T-helper 17 cell (primary cell): ENCODE measurements at places on chromosomes 7 and 10.
A peak's percentile ranks its signal among the peaks of the same experiment; 100 is the strongest.

GRCh38 chr7:36010656-36011587, 142.1 kb upstream of the EEPD1 start:
- DNase-seq = no peak

DNA sequence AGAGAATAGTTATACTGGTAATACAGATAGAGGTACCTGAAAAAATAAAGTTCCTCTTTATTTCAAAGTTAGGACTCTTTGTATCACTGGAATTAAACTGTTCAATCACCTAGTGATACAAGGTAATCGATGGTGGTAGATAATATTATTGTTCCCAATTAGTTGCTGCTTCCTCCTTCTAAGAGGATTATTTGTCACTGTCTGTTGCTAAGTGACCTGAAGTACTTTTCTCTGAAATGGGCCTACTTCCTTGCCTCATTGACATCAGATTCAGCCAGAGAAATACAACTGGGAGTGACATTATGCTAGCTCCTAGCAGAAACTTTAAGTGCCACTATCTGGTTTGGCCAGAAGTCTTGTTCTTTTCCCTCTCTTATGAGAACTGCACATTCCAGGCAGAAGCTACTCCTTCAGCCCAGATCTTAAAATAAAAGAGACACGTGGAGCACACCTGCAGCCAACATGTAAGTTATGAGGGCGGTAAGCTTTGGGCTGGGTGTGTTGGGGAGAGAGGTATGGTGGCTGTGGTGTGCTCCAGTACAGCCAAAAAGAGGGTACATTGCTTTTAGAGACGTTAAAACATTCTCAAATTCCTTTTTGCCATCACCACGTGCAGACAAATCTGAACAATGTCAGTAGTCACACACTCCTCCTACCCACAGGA, 54.8 kb downstream of the MINDY3 start:
- DNase-seq = no peak

DNA sequence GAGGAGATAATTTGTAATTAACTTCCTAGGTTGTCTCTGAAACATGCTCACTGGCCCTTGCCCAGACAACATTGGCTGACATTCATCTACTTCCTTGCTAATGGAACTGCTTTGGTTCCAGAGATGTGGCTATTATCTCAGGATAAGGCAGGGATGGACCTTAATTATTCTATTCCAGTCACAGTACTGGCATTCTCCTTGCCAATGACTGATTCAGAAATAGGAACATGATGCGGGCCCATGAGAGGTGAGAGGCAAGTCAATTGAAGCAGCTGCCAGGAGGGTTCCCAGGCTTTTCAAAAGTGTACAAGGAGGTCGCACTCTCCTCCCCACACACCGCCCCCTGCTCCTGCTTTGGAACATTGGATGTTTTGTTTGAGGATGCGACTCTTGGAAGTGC, 109.6 kb upstream of the DGKB start:
- no peak for DNase-seq

GRCh38 chr7:102287981-102288278, 1.3 kb downstream of the SH2B2 start:
- DNase-seq = no peak

DNA sequence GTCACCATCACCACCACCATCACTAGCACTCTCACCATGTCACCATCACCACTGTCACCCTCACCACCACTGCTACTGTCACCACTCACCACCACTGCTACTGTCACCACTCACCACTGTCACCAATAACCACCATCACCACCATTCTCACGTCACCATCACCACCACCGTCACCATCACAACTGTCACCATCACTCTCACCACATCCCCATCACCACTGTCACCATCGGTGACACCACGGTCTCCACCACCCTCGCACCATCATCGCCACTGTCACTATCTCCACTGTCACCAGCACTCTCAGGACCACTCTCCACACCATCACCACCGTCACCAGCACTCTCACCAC, 130.4 kb downstream of the MAD1L1 start:
- no peak for DNase-seq

DNA sequence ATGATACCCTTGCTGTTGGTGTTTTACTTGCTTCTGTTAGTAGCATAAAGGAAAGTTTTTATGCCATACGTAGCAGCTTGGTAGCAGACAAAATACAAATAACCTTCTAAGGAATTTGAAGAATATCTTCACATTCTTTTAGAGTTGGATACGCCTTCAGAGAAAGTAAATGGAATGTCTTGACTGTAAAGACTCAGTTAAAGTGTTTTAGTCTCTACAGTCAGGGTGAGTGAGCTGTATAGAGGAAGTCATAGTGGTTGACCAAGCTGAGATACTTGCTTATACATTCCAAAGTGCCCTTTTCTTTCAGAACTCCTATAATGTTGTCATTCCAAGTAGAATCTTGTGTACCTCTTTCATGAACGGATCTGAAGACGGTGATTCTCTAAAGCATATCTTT, 37.7 kb downstream of the RABGEF1 start:
- DNase-seq = no peak

- no peak for DNase-seq
These were observed 95.5 kb downstream of the INPP5A start for GRCh38 chr10:132632851-132633684.

DNA sequence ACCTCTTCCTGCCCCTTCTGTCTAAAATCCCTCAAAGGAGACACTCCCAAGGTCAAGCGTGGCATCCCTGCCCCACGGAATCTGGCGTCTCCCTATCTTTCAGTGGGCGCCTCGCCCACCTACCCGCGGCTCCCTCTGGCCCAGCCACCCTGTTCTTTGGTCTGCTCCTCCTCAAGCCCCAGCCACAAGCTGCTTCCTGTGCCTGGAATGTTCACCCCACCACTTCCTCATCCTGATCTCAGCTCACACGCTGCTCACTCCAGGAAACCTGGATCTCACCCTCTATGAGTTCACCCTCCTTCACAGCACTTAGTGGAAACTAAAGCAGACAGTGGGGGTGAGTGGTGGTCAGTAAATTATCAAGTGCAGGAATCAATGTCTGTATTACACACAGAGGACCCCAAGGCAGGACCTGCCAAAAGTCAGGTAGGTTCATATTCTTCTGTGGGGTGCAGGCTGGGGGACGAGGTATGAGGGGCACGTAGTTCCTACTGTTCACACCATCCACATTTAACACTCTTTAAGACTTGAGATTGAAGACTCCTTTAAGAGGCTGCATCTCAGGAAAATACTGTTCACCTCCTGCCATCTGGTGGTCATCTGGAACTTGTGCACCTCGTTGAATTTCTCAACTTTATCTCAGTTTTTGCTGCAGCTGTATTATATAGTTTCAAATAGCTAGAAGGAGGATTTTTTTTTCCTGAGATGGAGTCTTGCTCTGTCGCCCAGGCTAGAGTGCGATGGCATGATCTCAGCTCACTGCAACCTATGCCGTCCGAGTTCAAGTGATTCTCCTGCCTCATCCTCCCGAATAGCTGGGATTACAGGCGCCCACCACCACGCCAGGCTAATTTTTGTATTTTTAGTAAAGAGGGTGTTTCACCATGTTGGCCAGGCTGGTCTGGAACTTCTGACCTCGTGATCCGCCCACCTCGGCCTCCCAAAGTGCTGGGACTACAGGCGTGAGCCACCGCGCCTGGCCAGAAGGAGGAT, 166.6 kb downstream of the ARHGAP21 start:
- DNase-seq = no peak

DNA sequence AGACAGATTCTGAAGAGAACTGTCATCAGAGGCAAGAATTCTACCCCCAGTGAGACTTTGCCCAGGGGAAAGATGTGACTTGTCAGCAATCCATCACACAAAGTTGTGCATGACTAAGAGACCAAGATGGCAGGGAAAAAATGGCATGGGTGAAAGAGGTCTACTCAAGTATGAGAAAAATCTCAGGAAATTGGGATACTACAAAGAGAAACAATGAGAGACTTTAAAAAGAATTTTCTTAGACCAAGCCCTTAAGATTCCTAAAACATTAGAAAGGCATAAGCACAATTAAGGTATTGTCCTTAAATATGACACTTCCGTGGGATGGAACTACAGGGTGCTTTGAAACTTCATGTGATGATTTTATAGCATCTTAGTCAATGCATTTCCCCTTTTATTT, 45.6 kb upstream of the PDE1C start:
- no peak for DNase-seq

- DNase-seq = no peak
These were observed 207.8 kb upstream of the CTBP2 start for GRCh38 chr10:125368146-125368545.

GRCh38 chr7:27375958-27376357, 133.4 kb downstream of the EVX1 start:
- DNase-seq = no peak

GRCh38 chr7:69883399-69883891, 285.2 kb downstream of the AUTS2 start:
- DNase-seq = no peak

- DNase-seq = no peak
These were observed 223.1 kb upstream of the FZD1 start for GRCh38 chr7:91041141-91041540.

DNA sequence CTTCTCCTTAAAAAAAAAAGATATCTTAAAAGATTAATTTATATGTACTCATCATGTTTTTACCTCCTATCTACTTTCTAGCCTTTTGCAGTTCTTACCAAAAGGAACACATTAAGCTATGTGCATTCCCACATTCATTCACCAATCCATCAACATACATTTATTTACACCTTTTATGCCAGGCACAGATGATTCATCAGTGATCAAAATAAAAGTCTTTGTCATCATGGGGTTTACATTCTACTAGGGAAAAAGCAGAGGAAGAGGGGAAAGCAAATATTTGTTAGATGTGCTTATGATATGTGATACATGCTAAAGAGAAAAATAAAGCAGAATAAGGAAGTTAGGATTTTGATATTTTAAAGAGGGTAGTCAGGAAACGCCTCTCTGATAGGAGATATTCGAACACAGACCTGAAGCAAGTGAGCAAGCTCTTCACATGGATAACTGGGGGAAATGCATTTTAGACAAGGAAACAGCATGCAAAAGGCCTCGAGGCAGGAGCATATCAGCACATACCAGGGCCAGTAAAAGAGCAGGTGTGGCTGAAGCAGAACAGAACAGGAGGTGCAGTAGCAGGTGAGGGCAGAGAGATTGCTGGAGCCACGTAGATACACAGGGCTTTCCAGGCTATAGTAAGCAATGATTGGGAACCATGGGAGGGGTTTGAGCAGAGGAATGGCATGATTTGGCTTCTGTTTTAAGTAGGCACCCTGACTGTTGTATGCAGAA, 67.4 kb downstream of the REEP3 start:
- no peak for DNase-seq

DNA sequence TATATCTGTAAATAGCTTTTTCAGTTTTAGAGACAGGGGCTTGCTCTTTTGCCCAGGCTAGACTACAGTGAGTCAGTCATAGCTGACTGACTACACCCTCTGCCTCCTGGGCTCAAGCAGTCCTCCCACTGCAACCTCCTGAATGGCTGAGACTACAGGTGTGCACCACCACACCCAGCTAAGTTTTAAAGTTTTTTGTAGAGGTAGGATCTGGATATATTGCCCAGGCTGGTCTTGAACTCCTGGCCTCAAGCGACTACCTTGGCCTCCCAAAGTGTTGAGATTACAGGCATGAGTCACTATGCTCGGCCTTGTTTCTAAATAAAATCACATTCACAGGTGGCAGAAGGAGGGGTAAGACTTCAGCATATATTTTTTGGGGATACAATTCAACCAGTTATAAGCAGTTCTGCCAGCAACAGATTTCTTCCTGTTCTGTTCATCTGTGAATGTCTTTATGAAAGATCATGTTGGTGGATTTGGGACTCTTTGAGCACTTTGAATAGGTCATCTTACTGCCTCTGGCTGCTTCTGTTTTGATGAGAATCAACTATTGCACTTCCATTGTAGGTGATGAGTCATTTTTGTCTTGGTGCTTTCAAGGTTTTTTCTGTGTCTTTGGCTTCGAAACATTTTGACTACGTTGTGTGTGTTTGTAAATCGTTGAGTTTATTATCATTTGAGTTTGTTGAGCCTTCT, 15.7 kb downstream of the RBM33 start:
- no peak for DNase-seq

GRCh38 chr10:68406111-68406814, 814 bp downstream of the RUFY2 start:
- DNase-seq = peak; percentile 16

DNA sequence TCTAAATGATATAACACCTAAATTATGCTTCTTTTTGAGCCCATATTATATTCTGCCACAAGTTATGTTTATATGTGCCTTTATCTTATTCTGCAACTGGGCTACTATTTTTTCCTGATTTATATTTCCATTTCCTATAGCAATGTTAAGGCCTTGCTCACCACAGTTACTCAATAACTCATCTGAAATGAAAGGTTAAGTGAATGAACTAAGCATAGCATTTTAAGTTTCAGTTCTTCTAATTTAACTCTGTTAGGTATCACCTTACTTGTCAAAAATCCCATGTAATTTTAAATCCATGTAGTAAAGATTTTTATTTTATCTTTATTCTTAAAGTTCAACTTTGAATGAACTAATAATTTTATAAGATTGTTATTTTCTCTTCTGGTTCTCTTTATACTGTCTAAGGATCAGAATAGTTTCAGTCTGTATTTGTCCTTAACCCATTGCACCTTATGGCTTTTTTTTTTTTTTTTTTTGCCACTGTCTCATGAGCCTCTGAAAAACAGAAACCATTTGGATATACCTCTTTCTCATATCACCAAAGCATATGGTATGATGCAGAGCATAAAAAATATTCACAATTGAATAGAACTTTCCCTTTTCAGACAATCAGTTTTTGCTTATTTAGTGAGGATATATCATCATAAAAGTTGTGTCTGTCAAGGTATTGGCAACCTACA, 301.8 kb upstream of the ZWINT start:
- DNase-seq = no peak

DNA sequence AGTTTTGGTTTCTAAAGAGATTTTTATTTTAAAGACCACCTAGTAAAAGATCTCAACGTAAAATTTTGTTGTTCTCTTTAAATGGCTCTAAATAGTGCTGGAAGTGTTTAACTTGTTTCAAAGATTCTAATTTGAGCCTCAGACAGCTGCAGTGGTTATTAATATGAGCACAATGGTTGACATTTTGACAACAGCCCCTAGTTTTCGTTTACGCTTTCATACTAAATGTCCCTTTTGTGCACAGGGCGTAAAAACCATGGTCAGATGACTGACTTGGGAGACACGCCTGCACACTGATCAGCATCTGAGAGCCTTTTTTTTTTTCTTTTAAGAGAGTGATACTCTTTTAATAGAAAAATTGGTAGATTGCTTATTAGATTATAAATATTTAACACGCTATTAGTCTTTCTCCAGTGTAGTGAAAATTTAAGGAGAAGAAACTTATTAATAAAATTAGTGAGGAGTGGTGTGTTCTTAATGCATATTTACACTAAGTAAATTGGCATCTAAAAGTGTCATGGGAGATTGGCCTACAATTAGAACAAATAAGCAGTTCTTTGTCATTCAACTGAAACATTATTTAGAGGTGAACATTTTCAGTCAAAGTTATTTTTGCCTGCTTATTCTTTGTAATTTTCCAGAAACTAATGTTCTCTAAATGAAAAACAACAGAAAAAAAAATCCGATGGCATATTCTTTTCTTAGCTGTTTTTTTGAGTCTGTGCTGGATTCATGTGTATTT, 182.8 kb upstream of the PHYHIPL start:
- DNase-seq = no peak

GRCh38 chr10:132069122-132069848, 3.5 kb downstream of the JAKMIP3 start:
- no peak for DNase-seq

GRCh38 chr10:97278491-97278989, 13.9 kb downstream of the ARHGAP19 start:
- DNase-seq = no peak
